ENCODE measurements at places on chromosomes 7 and 10.

DNA sequence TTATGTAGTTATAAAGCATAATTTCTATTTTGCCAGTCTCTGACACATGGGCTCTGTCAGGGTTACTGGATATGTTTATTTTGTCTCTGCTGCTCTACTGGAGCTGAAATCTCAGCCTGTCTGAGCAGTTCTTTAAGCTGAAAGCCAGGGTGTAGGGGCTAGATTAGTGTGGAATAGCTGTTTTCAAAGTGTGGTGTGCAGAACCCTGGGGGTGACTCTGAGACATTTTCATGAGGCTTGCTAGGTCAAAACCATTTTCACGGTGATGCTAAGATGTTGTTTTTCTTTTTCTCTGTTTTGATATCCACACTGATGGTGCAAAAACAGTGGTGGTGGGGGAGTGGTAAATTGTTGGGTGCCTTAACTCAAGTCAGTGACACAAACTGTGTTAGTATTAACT, 45.5 kb downstream of the CREM start:
- no peak for DNase-seq

DNA sequence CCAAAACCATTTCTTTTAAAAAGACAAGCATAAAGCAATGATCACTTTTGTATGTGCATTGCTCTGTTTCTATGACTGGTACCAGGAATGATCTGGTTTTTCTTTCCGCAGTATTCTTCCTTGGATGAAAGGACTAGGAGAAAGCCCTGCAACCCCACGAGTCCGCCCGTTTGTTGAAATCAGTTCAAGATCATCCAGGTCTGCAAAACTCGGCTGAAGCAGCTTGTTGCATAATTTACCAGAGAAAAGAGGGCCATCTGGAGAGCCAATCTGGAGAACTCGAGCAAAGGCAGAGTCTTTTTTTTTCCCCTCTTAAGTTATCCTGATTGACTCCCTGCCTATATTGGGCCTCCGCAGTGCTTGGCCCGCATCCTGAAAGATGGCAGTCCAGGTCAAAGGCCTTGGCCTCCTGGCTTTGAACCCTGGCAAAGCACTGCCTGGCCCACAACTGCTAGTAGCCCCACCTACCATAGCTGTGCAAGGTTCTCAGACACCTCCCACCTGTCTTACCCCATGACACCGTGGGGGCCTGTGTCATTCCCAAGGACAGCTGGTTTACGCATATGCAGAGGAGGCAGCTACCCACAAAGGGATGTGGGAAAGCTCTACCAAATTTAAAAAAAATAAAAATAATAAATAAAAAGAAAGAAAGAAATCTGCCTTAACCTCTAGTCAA, 572.2 kb downstream of the INHBA start:
- DNase-seq = no peak

DNA sequence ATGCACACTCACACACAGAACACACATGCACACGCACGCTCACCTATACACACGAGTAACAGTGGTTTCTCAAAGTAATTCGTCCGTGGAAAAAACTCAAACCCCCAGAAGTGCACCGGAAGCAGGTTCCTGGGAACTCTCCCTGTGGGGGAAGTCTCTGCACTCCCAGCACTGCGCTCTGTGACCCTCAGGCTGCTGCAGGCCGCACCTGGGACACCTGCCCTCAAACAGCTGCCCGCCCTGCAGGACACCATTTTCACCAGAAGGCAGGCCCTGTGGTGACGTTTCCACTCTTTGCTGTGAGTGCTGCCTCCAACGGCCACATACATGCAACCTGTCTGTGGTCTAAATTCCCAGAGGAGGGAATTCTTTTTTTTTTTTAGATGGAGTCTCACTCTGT, 21.3 kb downstream of the YKT6 start:
- DNase-seq = no peak

DNA sequence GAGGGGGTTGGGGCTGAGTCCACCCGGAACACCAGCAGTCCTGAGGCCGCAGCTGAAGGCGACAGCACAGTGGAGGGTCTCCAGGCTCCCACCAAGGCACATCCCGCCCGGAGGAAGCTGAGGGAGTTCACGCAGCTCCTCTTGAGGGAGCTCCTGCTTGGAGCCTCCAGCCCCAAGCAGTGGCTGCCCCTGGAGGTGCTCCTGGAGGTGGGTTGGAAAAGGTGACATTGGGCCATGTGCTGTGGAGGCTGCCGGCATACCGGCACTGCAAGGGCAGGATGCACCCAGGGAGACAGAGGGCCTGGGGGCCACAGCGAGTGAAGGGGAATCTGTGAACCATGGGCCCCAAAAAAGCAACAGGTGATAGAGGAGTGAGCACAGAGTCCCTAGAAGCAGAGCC, 119.4 kb downstream of the LRRC18 start:
- no peak for DNase-seq

GRCh38 chr10:110843031-110843430, 28.7 kb upstream of the PDCD4 start:
- DNase-seq = no peak

DNA sequence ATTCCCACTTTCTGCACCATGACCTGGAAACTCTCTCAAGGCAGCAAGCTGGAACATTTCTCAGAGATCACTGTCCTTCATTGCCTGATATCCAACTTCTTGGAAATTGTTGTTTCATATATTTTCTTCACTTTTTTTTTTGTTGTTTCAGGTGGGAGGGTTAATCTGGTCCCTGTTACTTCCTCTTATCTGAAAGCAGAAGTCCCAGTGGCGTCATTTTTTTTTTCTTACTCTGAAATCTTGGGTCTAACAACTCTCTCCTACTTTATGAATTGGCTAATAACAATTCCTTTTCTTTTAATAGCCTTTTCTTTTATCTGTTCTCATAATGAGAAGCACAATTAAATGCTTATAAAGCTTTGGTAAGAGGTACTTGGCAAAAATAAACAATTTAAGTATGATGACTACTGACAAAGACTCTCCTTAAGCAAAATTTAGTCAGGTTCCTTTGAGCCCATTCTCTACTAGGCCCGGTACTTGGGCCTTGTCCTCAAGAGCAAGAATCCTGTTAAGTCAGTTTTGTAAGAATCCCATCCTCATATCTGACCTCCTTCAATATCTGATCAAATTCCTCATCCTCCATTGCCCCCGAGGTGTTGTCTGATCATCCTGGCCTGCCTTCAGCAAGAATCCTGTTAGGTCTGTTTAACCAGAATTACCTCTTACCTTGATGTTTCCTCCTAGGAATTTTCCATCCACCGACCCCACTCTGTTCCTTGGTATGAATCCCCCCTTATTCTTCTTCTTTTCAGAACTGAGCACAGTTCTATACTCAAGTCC, 11.5 kb upstream of the CC2D2B start:
- no peak for DNase-seq

DNA sequence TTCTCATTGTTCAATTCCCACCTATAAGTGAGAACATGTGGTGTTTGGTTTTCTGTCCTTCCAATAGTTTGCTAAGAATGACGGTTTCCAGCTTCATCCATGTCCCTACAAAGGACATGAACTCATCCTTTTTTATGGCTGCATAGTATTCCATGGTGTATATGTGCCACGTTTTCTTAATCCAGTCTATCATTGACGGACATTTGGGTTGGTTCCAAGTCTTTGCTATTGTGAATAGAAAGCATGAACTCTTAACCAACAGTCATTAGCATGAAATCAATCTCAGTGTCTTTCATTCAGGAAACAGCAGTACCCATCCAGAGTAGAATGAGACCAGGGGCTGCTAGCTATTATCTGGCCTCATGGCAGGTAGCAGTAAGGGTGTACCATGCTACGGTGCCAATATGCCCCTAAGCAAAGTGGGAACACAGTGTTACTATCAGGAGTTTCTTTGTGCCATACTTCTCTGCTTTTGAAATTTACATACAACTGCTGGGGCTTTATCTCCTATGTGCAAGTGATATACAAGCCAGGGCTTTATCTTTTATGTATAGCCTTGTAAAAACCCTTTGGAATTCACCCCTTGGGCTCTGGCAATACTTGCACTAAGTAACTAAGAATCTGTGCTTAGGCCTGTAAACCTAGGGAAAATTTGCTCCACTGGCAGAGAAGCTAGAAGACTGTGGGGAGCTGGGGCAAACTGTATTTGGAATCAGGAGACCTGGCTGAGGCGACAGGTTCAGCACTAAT, 5.4 kb downstream of the PON2 start:
- no peak for DNase-seq

DNA sequence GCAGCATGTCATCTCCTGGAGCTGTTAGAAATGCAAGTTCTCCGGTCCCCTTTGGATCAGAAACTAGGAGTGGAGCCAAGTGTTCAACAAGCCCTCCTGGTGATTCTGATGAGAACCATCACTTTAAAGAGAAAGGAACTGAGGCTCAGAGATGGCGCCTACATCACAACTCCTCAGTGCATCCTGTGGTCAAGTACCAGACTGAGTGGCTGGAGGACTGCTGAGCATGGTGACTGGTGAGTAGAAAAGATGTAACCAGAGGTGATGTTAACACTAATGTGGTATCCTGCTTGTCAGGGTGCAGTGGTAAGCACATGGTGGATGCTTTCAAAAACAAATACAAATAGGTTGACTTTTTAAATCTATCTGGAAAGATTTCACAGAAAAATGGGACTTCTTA, 3.5 kb upstream of the OIT3 start:
- no peak for DNase-seq
